ENCODE measurements at places on chromosomes 2 and 18.

DNA sequence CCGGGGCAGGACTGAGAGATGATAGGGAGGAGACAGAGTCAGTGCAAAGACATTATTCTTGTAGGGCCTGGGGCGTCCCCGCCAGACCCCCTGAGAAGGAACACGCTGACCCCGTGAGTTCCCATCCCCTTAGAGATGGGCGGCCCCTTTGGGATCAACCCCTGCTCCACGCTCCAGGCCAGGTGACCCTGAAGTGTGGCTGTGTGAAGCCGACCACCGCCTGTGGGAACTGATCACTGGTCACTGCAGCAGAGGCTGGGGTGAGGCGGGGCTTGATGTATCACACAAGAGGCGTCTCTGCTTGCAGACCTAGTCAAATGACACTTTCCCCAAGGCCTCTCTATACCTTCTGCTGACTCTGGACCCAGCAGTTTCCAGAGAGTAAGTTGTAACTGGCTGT is 157.4 kb upstream of the TWIST2 start:
- DNase-seq: no peak

- DNase-seq: no peak
These were observed 16.9 kb downstream of the INPP4A start for GRCh38 chr2:98461498-98462049.

- DNase-seq: no peak
These were observed 56.1 kb downstream of the DYNAP start for GRCh38 chr18:54647176-54647575.

- DNase-seq: no peak
These were observed 148.9 kb downstream of the ZEB2 start for GRCh38 chr2:144370937-144371584.

DNA sequence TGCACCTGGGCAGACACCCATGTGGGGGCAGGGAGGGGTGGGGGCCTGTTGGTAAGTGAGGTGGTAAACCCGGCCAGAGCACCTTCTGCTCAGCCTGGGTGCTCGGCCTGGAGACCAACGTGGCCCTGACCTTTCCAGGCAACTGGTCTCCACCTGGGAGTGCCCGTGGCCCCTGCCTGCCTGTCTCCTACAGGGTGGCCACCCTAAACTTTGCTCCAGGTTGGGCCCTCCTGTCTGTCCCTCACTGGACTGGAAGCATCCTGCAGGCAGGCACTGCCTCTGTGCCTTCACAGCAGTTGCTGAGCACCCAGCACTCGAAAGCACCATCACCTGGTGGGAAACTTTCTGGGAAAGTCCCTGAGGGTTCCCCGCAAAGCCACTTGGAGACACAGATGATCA is 171.3 kb downstream of the TWIST2 start:
- no peak for DNase-seq

DNA sequence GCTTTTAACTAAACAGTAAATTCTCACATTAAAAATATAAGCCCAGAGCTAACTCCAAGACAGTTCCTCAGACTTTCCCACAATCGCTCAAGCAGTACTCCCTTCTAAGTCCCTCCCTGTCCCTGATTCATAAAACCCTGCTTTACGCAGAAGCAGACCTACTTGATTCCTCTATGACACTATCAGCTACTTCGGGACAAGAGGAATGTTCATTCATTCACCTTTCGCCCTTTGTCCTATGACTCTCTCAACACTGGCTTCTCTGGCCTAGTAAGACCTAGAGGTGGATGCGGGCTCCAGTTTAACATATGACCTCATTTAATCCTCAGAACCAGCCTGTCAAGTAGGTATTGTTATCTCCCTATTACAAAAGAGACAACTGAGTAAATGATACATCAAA is 10.2 kb downstream of the LPIN2 start:
- DNase-seq: no peak

DNA sequence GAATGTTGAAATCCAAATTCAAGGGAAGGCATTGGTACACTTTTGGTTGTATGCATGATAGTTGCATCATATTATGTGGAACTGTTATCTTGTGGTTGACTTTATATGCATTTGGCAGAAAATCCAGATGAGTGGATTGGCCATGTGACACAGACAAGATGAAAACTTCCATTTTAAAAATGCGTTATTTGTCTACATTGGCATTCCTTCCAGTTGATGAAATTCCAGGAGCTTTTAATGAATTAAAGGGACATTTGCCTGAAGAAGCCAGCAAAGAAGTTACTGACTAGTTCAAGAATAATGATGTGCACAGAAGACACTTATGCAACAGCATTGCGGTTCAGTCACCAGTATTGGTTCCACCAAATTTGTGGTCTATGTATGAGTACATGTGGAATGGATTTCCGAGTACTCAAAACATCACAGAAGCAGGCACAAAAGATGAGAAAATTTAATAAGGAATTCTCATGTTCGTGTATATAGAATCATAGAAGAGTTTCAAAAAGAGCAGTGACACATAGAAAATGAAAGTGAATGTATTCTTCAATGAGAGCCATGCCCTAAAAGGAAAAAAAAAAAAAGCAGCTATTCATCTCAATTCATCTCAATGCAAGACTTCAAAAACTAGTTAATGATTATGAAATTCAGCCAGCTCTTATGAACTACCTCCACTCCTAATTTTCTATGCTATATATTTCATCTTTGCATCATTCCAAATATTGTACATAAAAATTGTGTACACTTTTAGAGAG is 232.1 kb downstream of the RBM43 start:
- DNase-seq: no peak

GRCh38 chr18:72063001-72063400 is 481.1 kb downstream of the CBLN2 start:
- DNase-seq: no peak
